Neural crest cell (in vitro differentiated cells): ENCODE measurements at places on chromosomes 12 and 14. TPM values are rescaled to one million over a fixed set of nuclear protein-coding genes. Genes with fewer than 3 reads are reported as not detected.

The CDK2 gene
- total RNA-seq, result 125 TPM in 2 replicates

The IGF1 gene
- total RNA-seq, result not detected in 2 replicates

The MSI1 gene
- 224 and 229 TPM in 2 replicates for total RNA-seq

The MAGOHB gene
- total RNA-seq, result 51.6 and 56.5 TPM in 2 replicates

The BICDL1 gene
- 5.2 and 6.3 TPM in 2 replicates for total RNA-seq

The OTX2 gene
- total RNA-seq, result 0.77 and 0.84 TPM in 2 replicates

The KRT6C gene
- total RNA-seq, result not detected in 2 replicates

The TEX52 gene
- 0.25 TPM in 1 of 2 replicates, not detected in the other for total RNA-seq

The PSMC6 gene
- 108 and 109 TPM in 2 replicates for total RNA-seq

The TAS2R8 gene
- not detected in 2 replicates for total RNA-seq

The FGD4 gene
- total RNA-seq, result 35.8 and 38.2 TPM in 2 replicates

The GLRX5 gene
- total RNA-seq, result 62.8 and 69.3 TPM in 2 replicates

GRCh38 chr12:56979628-56980027 lies 22.2 kb upstream of the RDH16 start:
- no peak for DNase-seq
- no peaks in the 10 kb centered on the region for H3K4me1 ChIP-seq
- H3K27ac ChIP-seq, result no peak overlapping the region
- H3K36me3 ChIP-seq, result no peaks in the 10 kb centered on the region
- H3K4me3 ChIP-seq, result no peak overlapping the region

- no peaks in the 10 kb centered on the region for H3K27me3 ChIP-seq
- no peak for DNase-seq
- H3K4me3 ChIP-seq, result no peak overlapping the region
- peaks cover 27% of the 10 kb centered on the region for H3K36me3 ChIP-seq
- no peaks in the 10 kb centered on the region for H3K4me1 ChIP-seq
Observed at GRCh38 chr14:101823511-101824120, 62.1 kb downstream of the PPP2R5C start.

DNA sequence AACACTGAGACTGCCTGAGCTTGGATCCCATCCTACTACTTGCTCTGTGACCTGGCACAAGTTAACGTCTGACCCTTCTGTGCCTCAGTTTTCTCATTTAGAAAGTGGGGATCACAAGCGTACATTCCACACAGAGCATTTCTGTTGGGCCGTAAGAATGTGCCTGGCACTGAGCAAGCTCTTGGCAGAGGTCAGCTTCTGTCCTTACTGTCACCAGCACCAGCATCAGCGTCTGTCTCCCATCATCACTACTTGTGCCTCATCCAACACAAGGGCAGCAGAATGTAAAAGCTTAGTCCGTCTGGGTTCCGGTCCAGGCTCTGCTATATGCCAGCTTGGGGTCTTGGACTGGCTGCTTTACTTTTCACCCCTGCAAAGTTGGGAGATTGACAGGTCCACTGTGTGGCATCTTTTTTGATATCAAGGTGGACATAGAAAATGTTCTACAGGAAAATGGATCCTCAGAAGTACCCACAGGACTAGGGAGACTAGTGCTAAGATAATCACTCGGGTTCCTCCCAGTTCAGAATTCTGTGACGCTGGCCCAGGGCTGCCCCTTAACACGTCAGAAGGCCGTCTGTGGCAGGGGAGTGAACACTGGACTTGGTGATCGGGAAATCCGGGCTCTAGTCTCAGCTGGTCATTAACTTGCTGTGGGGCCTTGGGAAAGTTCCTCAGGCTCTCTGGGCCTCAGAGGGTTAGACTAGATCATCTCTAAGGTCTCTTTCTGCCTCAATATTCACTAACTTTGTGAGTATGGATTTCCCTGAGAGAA lies 65.9 kb downstream of the CACNA1C start:
- no peak overlapping the region for H3K27ac ChIP-seq

DNA sequence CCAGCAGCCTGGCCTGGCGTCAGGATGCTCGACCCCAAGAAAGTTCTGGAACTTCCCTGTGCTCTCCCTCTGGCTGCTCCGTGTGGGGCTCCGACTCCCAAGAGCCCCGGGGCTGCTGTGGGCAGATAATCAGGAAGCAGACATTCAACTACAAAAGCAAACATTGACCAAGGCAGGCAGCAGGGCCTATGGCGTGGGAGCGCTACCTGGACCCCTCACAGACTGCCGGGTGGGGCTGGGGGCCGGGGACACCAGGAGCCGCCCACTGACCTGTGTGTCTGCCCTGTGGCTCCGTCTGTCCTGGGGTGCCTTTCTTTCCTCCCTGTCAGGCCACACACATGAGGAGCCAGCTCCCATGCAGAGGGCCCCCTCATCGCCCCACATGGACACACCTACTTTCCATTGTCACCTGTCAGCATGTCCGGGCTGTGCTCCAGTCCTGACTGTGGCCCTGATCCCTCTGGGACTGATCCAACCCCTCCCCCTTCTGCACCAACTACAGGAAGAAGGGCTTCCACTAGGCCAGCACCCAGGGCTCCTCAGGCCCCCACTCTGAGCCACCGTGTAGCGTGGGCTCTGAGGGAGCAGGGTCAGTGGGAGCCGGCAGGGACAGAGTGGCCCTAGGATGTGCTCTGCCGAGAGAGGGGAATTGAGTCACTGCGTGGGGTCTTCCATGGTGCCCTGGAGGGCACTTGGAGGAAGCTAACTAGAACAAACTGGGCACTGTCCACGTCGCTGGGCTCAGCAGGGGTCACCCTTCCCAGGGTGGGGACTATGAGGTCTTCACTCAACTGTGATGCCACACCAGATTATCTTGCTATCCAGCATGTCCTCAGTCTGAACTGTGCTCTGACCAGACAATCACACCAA lies 215.4 kb upstream of the C14orf180 start:
- H3K4me3 ChIP-seq, result no peak overlapping the region
- H3K4me1 ChIP-seq, result no peaks in the 10 kb centered on the region
- DNase-seq, result no peak
- H3K27me3 ChIP-seq, result no peaks in the 10 kb centered on the region

DNA sequence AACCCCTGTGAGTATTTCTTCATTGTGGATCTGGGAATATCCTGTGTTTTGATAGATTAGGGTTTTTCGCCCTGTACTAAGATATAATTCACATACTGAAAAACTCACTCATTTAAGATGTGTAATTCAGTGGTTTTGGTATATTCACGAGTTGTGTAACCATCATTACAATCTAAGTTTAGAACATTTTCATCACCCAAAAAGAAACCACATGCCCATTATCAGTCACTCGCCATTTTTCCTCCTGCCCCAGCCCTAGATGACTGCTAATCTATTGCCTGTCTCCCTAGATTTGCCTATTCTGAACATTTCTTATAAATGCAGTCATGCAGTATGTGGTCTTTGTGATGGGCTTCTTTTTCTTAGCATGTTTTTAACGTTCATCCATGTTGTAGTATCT lies 67.9 kb upstream of the ATF1 start:
- no peak overlapping the region for H3K27ac ChIP-seq
- no peak overlapping the region for H3K4me3 ChIP-seq
- H3K27me3 ChIP-seq, result no peaks in the 10 kb centered on the region
- H3K36me3 ChIP-seq, result peaks cover 6% of the 10 kb centered on the region
- no peak for DNase-seq
- H3K4me1 ChIP-seq, result peaks cover 3% of the 10 kb centered on the region

DNA sequence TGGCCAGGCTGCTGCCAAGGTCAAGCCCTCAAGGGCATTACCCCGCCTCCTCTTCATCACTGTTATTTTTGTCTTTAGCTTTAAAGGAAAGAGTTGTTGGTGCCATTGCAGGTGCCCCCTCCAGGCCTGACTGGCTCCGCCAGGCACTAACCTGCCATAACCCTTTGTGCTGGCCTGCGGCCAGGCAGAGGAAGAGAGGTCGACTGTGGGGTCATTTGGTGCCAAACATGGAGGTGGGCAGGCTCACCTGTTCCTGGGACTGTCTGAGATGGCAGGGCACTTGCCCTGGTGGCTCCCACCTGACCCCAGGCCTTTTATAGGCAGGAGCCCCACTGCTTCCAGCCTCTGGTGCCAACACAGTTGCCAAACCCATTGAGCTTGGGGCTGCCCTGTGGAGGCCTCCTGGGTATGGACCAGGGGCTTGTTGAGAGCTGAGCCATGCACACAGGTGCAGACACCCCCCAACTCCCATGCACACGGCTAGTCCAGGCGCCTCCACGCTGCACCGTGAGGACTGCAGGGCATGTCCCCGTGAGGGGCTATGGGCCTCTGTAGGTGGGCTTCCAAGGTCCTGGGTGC lies 29.4 kb upstream of the PLD4 start:
- no peak for DNase-seq
- peaks cover 15% of the 10 kb centered on the region for H3K27me3 ChIP-seq
- no peak overlapping the region for H3K4me3 ChIP-seq
- no peaks in the 10 kb centered on the region for H3K36me3 ChIP-seq
- no peak overlapping the region for H3K27ac ChIP-seq
- H3K4me1 ChIP-seq, result peaks cover 5% of the 10 kb centered on the region

DNA sequence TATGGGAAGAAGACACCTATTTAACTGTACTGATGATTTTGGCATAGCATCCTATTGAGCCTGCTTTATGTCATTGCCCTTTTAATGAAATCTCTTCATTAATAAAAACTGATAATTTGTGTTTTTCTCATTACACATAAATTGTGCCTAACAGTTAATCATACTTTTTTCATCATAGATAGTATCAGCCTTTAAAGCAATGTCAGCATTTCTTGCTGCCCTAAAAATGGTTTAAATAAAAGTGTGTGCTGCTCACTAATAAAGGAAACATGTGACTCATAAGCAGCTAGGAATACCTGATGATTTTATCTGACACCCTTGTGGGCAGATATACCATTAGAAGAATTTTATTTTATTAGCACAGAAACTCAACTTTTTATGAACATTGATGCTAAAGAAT lies 26.7 kb downstream of the TBK1 start:
- peaks cover 36% of the 10 kb centered on the region for H3K36me3 ChIP-seq
- H3K4me3 ChIP-seq, result no peak overlapping the region
- H3K27ac ChIP-seq, result no peak overlapping the region
- no peaks in the 10 kb centered on the region for H3K4me1 ChIP-seq

GRCh38 chr14:73058922-73059673 lies 764 bp downstream of the RBM25 start:
- no peak overlapping the region for H3K27ac ChIP-seq
- H3K27me3 ChIP-seq, result no peaks in the 10 kb centered on the region
- H3K36me3 ChIP-seq, result no peaks in the 10 kb centered on the region

DNA sequence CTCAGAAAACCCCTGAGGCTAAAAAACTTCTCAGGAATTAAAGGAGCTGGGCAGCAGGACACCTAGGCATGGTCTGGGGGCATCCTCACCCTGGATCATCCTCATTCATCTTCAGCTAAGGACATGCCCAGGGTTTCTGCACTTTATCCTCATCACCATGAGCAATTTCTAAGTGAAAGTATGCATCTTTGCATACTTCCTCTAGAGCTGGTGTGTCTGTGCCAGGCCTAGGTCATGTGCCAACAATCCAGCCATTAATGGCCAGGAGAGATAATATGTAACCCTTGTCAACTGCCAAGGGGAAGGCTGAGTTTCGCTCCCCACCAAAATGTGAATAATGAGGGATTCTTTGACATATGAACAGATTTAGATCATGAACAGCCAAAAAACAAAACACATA lies 160.5 kb downstream of the KITLG start:
- H3K36me3 ChIP-seq, result no peaks in the 10 kb centered on the region
- no peak overlapping the region for H3K4me3 ChIP-seq
- no peak overlapping the region for H3K27ac ChIP-seq

- no peaks in the 10 kb centered on the region for H3K36me3 ChIP-seq
- DNase-seq, result no peak
- peaks cover 58% of the 10 kb centered on the region for H3K27me3 ChIP-seq
- H3K4me1 ChIP-seq, result no peaks in the 10 kb centered on the region
- no peak overlapping the region for H3K27ac ChIP-seq
- H3K4me3 ChIP-seq, result no peak overlapping the region
Observed at GRCh38 chr12:119556854-119557253, 36.7 kb upstream of the TMEM233 start.

GRCh38 chr14:68941820-68942219 lies 37.3 kb downstream of the ACTN1 start:
- H3K36me3 ChIP-seq, result no peaks in the 10 kb centered on the region
- peak overlapping the region; percentile 35 for H3K27ac ChIP-seq
- DNase-seq, result no peak
- no peak overlapping the region for H3K4me3 ChIP-seq

DNA sequence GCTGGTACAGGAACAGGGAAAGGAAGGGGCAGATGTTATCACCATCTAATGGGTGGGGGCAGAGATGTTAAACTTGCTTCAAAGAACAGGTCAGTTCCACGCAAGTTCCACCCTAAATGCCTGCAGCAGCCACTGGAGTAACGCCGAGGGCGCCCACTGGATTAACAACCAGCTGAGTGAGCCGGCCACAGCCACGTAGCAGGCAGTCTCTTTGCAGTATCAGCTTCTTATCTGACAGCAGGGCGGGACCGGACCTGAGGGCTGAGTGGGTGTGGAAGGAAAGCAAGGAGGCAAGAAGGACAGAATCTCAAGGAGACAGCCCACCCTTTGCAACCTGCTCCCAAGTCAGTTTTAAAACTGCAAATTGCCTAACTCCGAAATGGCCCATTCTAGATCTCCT lies 38.4 kb upstream of the FOXN3 start:
- no peak overlapping the region for H3K4me3 ChIP-seq
- H3K36me3 ChIP-seq, result no peaks in the 10 kb centered on the region
- H3K27me3 ChIP-seq, result no peaks in the 10 kb centered on the region
- no peak for DNase-seq

- H3K36me3 ChIP-seq, result no peaks in the 10 kb centered on the region
- peak overlapping the region; percentile 72 for H3K4me3 ChIP-seq
- no peak overlapping the region for H3K27ac ChIP-seq
- no peak for DNase-seq
Observed at GRCh38 chr12:110001596-110001995, 2.4 kb downstream of the ANKRD13A start.

DNA sequence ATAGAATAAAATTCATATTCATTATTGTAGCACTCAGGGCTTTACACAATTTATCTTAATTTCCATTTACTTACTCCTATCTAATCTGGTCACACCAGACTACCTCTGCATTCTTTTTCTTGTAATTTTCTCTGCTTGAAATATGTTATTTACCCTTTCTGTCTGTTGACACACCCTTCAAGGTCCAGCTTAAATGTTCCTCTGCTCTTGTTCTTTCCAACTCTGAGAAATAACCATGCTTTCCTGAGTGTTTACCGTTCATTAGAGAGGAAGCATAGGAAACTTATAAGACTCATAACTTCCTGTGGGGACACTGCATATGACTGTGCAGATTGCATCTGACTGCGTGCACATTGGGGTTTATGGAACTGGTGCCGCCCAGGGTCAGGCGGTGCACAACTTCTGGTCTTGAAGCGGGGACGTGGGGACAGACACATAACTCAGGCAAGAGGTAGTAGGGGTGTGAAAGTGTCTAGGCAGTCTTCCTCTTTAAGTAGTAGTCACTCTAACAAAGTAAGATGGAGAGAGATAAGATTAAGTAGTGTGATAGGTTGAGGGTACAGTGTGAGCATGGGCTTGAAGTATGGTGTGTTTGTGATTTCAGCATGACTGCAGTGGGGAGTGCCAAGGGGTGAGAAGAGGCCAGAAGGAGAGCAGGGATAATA lies 42.6 kb upstream of the FOXJ2 start:
- no peak overlapping the region for H3K27ac ChIP-seq
- no peaks in the 10 kb centered on the region for H3K4me1 ChIP-seq
- H3K4me3 ChIP-seq, result no peak overlapping the region
- no peaks in the 10 kb centered on the region for H3K36me3 ChIP-seq
- no peak for DNase-seq

- no peaks in the 10 kb centered on the region for H3K36me3 ChIP-seq
- no peak overlapping the region for H3K4me3 ChIP-seq
- no peaks in the 10 kb centered on the region for H3K27me3 ChIP-seq
- H3K27ac ChIP-seq, result no peak overlapping the region
Observed at GRCh38 chr12:100565987-100566545, 7.4 kb upstream of the GAS2L3 start.
